ENCODE measurements at places on chromosomes 5 and 9.
A peak's percentile ranks its signal among the peaks of the same experiment; 100 is the strongest.

GRCh38 chr5:136205061-136205702 lies 12.2 kb upstream of the SMIM32 start:
- DNase-seq: no peak

DNA sequence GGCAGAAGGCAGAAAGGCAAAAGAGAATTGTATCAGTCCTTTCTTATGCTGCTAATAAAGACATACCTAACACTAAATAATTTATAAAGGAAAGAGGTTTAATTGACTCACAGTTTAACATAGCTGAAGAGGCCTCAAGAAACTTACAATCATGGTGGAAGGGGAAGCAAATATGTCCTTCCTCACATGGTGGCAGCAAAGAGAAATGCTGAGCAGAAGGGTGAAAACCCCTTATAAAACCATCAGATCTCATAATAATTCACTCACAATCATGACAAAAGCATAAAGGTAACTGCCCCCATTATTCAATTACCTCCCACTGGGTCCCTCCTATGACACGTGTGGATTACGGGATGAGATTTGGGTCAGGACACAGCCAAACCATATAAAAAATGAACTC lies 312.5 kb upstream of the PTGER4 start:
- DNase-seq: peak; percentile 39

- DNase-seq: no peak
Measured at GRCh38 chr5:12845549-12846159, 941.4 kb upstream of the CTNND2 start.

DNA sequence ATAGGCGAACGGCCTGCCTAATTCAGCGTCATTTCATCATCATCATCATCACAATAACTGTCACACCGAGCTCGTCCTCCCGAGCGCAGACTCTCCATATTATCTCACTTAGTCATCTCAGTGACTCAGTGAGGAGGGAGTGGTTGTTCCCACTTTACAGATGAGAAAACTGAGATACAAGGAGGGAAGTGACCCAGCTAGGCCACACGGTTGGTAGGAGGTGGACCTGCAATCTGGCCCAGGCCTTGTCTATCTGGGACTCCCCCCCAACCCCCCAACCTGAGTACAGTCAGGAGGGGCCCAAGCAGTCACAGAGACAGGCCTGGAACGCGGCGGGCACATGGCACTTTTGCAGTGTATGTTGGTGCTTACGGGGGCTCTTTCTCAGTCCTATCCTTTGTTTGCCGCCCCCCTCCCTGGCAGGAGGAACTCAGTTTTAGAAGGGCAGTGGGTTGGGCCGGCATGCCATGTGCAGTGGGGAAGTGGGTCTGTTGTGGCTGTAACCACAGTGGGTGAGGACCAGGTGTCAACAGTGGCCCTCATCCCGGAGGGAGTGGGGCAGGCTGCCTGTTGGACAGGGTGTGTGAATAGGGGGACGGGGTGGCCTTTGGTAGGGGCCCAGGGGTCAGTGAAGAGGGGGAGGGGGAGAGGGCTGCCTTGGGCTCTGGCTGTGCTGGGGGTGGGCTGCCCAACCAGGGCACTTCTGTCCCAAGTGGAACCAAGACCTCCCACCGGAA lies 1.7 kb upstream of the RXRA start:
- DNase-seq: no peak

DNA sequence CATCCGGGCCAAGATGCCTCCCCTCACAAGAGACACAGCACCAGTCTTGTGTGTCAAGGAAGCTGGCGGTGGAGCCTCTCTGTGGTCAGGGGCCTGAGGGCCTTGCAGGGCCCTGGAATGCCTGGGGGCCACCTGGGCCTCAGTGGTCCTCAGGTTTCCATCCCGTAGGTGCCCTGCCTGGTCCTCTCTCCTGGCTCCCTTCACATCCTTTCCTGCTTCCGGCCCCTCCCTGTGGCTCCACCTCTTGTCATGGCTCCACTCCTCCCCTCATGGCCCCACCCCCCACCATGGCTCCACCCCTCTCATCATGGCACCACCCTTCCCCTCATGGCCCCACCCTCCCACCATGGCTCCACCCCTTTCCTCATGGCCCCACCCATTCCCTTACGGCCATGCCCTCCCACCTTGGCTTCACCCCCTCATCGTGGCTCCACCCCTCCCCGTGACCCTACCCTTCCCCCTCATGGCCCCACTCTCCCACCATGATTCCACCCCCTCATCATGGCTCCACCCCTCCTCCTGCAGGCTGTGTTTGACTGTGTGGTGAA lies 175.8 kb downstream of the CACNA1B start:
- DNase-seq: no peak

Data from CD4-positive, alpha-beta memory T cell (primary cell).